HT1080 (cell line): ENCODE measurements at places on chromosomes 5 and 9. TPM values are rescaled to one million over a fixed set of nuclear protein-coding genes. Genes with fewer than 3 reads are reported as not detected.

SLC34A3 gene
- total RNA-seq: not detected in 2 replicates

OTP gene
- total RNA-seq: not detected in 2 replicates

RAB3C gene
- total RNA-seq: not detected in 2 replicates

SIT1 gene
- total RNA-seq: not detected in 2 replicates

SERF1B gene
- 29.5 and 34.0 TPM in 2 replicates for total RNA-seq
